CD4-positive, alpha-beta memory T cell (primary cell): ENCODE measurements at places on chromosomes 7 and 10.

DNA sequence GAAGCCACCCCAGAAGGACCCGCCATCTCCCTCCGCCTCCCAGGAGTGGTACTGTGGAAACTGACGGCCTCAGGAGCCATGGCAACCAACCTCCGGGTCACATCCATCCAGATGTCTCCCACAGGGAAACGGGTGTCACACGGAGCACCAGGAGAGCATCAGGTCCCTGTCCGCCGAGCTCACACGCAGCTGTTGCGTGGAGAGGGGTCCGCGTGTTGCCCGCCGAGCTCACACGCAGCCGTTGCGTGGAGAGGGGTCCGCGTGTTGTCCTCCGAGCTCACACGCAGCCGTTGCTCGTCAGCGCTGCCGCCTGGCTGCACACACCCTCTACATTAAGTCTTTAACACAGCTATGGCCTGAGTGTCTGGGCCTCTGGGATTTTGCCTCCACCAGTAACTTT, 311.1 kb upstream of the SHH start:
- DNase-seq, result no peak

DNA sequence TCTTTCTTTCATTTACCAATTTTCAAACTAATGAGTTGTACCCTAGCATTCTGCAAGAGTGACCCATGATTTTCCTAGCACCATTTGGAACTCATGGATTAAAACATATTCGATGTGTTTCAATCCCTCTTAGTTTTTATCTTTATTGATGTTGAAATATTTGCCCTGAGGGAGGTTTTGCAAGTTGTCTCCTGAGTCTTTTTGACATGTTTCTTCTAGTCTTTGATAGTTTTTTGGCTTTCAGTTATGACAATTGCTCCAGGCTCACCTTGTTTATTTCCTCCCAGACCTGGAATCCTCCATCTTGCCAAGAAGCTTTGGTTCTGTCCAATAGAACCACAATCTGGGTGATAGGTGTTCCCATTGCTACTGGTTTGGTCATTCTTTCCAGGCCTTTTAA, 327.8 kb downstream of the WDR11 start:
- DNase-seq, result no peak

DNA sequence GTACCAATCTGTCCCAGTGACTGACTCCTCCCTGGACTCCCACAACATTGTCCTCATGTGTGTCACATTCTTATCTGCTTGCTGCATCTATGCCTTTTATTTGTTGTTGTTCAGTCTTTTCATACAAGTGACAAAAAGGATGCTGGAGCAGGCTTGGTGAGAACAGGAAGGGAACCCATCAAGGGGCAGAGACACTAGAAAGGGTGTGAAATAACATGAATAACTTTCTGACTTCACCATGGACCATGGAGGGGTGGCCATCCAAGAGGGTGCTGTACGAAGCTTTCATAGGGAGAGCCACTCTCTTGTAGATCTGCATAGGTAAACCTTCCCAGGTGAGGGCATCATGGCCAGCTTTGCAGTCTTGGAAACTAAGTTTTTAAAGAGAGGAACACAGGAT, 14.5 kb downstream of the GIMAP8 start:
- no peak for DNase-seq

DNA sequence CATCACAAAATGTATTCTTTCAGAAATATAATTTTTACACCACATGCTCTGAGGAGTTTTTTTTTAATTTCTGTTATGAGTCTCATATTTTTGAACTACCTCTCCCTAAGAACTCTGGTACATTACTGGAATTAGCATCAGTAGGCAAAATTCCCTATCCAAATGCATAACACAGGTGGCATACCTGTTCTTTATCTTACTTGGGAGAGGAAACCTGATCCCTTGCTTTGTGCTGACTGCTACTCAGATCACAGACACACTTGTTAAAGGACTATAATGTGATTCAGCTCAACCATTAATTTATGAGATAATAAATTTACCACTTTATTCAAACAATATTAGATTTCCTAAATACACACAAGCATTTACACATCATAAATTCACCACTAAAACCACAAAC, 617.2 kb downstream of the GRM8 start:
- DNase-seq, result no peak

DNA sequence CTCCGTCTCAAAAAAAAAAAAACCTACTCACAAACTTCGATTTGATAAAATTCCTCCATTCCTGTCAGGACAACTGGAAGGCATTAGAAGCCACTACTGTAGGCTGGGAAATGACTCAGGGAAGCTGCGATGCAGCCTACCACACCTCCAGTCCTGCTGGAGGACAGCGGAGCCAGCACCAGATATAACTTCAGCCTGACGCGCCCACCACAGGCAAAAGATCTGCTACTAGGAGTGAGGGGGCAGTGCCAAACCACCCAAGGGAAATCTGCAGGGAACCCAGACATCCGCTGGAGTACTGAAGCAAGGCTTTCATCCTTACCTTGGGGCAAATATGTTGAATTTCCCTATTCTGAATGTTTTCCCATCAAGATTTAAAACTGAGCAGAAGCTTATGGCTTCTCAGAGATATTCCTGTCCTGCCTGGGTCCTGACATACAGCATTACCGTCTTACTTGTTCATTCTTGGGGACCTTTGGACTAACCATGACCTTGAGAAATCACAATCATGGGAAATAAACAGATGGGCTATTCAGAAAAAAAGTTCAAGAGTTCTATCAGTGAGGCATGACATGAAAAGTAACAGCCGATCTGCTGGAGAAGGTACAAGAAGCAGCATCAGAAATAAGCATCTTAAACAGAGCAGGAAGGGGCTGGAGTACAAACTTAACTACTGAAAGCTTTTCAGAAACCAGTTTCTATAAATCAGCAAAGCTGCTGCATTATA, 20.4 kb downstream of the BCCIP start:
- DNase-seq, result no peak

DNA sequence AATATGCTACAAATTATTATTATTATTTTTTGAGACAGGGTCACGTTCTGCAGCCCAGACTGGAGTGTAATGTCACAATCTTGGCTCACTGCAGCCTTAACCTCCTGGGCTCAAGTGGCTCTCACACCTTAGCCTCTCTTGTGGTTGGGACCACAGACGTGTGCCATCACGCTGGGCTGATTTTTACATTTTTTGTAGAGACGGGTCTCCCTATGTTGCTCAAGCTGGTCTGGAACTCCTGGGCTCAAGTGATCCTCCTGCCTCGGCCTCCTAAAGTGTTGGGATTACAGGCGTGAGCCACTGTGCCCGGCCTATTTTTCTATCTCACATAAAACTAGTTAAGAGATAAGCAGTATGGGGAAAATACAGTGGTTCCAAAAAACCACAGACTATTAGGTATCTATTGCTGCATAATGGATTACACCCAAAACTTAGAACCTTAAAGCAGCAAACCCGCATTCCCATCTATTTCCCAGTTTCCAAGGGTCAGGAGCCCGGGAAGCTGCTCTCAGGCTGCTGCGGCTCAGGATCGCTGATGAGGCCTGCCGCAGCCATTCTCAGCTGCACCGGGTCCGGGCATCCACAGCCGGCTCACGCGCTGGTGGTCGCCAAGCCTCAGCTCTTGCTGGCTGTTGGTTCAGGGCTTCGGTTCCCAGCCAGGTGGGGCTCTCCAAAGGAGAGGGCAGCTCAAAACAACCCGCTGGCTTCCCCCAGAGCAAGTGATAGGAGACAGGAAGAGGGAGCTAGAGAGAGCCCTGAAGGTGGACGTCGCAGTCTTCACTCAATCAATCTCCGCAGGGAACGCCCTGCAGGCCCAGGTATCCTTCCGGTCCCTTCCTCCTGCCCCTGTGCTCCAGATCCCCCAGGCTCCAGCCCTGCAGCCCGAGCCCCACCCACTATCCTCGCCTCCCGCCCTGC, 128.2 kb downstream of the UBE2H start:
- DNase-seq, result peak; percentile 26
